Vagina (tissue), 2 donors: ENCODE measurements at places on chromosomes 3 and 15. TPM values are rescaled to one million over a fixed set of nuclear protein-coding genes. Genes with fewer than 3 reads are reported as not detected.

DNA sequence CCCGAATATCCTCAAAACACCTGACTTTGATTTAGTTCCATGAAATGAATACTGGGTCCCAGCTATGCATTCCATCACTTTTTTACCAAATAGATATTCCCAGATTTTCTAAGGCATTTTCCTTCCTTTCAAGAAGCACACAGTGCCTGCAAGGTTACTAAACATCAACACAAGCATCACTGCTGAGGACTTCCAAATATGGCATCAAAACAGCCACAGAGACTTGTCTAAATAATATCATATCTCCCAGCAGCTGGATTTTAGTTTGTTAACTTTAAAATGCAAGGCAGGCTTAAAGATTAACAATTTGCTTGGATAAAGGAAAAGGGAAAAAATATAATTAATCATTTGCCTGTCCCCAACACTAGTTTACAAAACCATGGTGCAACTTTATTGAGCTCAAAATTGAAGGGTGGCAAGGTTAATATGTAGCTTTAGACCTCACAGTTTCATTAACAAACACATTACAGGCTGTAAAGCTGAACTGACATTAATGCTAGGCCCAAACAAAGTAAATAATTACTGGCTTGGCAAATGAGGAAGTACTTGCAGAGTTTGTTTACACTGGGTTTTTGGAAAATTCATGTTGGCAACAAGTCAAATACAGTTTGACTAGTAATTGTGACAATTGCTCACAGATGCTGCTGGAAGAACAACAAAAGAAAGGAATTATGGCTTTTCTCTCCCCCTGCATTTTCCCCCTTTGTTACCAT is 401.7 kb upstream of the CDIN1 start:
- DNase-seq: no peak

GRCh38 chr3:108946292-108947285 is 7.1 kb downstream of the GUCA1C start:
- no peak for DNase-seq

GRCh38 chr15:38349251-38349650 is 96.6 kb downstream of the SPRED1 start:
- DNase-seq: no peak

GRCh38 chr15:99324082-99324620 is 72.9 kb downstream of the LRRC28 start:
- no peak for DNase-seq

DNA sequence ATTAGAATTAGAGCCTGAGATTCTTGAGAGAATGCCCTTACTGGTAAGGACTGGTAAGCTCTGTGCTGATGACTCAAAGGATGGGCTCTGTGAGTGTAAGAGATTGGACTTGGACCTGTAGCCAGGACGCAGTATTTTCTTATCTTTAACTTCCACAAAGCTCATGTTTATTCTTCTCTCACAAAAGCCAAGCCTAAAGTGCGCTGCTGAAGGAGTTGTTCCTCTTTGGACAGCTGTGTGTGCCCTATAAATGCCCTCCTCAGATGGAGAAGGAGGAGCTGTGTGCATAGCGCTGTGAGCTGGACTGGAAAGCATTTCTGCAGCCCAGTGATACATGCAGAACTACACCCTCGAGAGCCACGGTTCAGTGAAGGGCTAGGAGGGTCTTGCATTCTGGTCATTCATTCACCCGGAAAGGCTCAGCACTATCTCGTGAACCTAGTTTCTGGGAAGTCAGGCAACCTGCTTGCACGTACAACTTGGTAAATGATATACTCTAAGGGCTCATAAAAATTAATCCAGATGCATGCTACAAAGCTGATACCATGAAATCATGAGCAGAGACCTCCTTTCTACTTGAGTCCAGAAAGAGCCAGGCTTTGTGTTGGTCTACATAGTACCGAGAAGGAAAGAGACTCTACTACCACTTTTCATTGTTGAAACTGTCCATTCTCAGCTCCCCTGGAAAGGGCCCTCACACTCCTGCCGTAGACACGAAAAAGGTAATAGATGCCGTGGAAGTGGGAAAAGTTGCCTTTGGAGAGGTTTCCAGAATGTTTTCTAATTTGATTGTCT is 103.0 kb upstream of the TBL1XR1 start:
- DNase-seq: no peak

DNA sequence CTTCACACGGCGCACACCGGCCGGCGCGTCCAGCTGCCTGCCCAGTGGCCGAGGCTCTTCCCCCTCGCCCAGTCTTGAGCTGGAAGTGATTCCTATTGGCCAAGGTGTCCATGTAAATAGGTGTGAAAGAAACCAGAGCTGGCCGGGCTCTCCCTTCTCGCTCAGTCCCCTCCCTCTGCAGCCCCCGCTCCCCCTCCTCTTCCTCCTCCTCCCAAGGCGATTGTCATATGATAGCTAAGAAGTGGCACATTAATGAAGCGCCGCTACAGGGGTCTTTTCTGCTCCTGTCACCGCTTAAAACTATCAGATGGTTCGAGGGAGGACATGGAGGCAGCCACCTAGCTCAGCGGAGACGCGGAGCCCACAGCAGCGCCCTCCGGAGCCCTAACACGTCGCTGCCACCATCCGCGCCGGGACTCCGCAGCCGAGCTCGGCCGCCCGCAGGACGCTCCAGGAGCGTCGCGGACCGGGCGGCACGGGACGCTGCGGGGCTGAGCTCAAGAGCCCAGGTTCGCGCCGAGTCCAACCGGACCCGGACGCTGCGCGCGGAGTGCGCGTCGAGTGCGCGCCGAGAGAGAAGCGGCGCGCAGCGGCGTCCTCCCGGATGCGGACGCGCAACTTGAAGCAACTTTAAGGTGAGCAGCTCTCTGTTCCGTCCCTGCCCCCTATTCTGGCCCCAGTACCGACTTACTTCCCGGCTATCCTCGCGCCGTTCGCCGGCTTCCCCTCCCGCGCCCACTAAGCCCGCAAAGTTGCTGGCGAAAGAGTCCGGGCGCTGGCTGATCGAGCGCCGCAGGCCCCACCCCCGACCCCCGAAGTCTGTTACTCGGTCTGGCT is at the start of gene FOXB1:
Gene FOXB1 (plus strand): TSS at position 303 of the 837 bp plus-strand sequence. CDS start 653 bp downstream, outside the sequence.
- no peak for DNase-seq

DNA sequence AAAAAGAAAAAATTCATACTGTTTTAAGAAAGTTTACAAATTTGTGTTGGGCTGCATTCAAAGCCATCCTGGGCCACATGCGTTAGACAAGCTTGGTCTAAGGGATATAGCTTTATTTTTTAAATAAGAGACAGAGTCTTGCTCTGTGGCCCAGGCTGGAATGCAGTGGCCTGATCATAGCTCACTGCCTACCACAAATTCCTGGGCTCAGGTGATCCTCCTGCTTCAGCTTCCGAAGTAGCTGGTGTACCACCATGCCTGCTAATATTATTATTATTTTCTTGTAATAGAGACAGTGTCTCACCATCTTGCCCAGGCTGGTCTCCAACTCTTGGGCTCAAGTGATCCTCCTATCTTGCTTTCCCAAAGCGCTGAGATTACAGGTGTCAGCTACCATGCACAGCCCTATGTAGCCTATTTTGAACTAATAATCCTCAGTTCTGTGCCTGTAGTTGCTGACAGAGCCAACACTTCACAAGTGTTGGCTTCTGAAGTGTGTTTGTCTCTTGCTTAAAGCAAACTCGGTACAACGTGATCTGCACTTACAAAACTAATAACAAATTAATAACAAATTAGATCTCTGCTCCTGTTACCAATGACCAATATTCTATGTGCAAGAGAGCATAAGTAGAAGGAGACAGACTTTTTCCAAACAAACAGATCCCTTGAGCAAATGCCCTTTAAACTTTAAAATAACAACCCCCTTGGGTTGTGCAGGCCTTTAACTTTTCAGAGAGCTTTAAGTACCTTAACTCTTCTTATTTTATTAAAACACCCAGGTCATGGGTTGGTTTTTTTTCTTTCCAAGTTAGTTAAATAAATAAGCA is 135.2 kb downstream of the VGLL4 start:
- no peak for DNase-seq

DNA sequence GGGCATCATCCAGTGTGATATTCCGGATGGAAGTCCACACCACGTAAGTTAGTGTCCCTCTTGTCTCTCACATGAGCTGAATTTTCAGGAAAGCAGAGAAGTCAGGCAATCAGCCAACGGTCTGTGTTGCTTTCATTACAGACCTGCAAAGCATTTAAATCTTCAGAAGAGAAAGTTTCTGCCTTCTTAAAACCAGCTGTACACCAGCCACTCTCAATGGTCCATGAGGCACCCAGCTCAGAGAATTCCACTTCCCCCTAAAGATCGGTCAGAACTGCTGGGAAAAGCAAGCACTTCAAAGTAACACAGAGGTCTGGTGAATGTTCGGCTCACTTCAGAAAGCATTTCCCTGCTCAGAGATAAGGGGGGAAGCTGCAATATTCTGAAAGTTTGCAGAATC is 903.7 kb downstream of the EPHA3 start:
- no peak for DNase-seq

DNA sequence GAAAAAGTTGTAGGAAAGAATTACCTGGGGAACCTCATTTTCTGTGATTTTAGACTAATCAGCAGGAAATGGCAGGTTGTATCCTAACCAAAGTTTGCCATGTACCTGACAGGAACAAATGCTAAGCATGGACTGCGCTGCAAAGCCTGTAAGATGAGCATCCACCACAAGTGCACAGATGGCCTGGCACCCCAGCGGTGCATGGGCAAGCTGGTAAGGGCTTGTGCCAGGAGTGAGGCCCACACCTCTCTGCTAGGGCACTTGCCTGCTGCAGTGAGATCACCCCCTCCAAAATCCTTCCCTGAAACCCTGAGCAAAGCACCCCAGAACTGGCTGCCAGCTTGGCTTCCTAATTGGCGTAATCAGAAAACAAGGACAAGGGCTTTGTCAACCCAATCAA is 102.6 kb downstream of the STAC start:
- no peak for DNase-seq

- DNase-seq: no peak
Observed at GRCh38 chr3:150030841-150031240, 60.1 kb upstream of the PFN2 start.

- DNase-seq: no peak
Observed at GRCh38 chr3:15769256-15769915, 28.4 kb downstream of the ANKRD28 start.

- DNase-seq: peak; percentile 55
Observed at GRCh38 chr3:128317101-128317697, 149.5 kb downstream of the DNAJB8 start.

- DNase-seq: no peak
Observed at GRCh38 chr3:72839057-72839456, 9.2 kb downstream of the SHQ1 start.

DNA sequence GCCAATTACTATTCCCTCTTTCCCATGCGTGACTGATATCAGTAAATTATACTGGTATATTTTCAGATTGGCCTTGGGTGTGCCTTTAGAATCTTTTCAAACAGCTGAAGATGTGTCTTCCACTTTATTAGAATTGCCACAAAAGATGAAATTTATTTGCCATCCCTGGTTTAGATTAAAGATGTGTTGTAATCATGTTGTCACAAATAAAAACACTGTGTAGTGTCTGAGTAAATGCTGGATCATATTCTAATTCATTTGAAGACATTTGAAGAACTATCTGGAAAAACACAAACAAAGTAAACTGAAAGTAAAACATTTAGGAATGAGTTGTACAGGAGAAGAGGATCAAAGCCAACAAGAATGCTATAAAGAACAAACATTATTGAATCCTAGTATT is 339.7 kb upstream of the COL8A1 start:
- DNase-seq: no peak

DNA sequence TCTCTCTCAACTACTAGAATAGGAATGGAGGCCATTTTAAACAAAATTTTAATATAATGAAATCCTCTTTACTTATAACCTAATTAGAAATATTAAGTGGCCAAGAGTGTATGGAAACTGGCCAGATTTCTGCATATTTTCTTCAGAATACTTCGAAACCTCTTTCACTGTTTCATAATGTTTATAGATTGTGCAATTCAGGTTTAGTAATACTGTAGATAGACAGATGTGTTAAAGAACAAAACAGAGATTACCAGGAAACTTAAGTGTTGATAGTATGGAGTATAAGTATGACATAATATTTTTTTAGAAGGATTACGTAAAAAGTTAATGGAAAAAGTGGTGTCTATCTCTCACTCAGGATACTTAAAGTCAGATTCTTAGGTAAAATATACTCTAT is 4.7 kb downstream of the ABHD5 start:
- DNase-seq: no peak

DNA sequence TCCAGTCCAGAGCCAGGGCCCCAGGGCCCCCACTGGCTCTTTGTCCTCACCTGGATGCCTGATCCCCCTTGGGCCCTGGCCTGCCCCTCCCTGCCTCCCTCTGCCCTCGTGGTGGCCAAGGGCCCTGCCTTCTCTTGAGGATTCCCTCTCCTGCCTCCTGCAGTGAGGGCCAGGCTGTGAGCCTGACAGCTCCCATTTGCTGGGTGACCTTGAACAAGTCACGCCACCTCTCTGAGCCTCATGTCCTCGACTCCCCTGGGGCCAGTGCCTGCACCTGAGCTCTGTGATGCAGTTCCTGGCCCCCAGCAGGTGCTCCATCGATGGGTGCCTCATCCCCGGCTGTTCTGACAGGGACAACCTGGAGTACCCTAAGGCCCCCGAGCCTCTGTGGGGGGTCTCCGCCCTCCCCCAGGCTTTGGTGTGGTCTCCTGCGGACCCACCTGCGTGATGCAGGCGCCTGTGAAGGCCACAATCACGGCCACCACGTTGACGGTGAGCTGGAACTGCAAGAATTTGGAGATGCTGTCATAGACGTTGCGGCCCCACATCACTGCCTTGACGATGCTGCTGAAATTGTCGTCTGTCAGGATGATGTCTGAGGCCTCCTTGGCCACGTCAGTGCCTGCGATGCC is 24.1 kb upstream of the SEC13 start:
- no peak for DNase-seq

- DNase-seq: no peak
Observed at GRCh38 chr3:187000711-187001151, 70.4 kb downstream of the ST6GAL1 start.

GRCh38 chr3:149808209-149808829 is 4.7 kb upstream of the RNF13 start:
- no peak for DNase-seq

- no peak for DNase-seq
Observed at GRCh38 chr3:89402051-89402450, 294.6 kb downstream of the EPHA3 start.

DNA sequence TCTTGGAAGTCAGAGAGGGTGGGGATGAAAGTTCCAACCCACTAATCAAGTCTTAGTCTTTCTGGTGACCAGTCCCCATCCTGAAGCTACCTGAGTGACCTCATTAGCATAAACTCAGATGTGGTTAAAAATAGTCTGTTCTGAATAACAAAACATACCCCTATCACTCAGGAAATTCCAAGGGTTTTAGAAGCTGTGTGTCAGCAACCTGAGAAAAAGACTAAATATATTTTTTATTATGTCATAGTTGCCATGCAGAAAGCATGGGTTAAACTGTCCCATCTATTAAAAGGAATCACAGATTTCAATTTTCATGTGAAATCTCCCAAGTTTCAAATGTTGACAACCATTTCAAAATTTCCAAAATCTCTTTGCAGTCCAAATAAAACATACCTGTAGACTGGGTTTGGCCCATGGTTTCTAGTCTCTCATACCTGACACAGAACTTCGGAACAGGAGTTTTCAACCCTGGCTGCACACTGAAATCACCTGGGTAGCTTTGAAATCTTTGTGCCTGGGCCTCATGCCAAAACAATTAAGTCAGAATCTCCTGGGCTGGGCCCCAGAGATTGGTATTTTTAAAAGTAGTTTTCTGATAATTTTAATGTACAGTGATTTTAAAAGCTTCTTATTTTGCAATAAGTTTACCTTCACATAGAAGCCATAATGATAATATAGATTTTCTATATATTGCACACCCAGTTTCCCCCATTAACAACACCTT is 476.3 kb downstream of the RBMS3 start:
- DNase-seq: no peak

AADAC gene
- total RNA-seq: 2.0 TPM

LIPH gene
- total RNA-seq: 2.7 TPM

LRRK1 gene
- 21.1 TPM for total RNA-seq
